ENCODE measurements at places on chromosomes 16 and 17.

- no peak for DNase-seq
These were observed 10.5 kb upstream of the CYLD start for GRCh38 chr16:50731130-50731988.

GRCh38 chr17:56810891-56811775 lies 22.6 kb downstream of the C17orf67 start:
- DNase-seq, result no peak

GRCh38 chr17:19873346-19873745 lies 5.6 kb upstream of the ULK2 start:
- no peak for DNase-seq

- no peak for DNase-seq
These were observed 5.5 kb upstream of the RAPGEFL1 start for GRCh38 chr17:40171750-40172149.

DNA sequence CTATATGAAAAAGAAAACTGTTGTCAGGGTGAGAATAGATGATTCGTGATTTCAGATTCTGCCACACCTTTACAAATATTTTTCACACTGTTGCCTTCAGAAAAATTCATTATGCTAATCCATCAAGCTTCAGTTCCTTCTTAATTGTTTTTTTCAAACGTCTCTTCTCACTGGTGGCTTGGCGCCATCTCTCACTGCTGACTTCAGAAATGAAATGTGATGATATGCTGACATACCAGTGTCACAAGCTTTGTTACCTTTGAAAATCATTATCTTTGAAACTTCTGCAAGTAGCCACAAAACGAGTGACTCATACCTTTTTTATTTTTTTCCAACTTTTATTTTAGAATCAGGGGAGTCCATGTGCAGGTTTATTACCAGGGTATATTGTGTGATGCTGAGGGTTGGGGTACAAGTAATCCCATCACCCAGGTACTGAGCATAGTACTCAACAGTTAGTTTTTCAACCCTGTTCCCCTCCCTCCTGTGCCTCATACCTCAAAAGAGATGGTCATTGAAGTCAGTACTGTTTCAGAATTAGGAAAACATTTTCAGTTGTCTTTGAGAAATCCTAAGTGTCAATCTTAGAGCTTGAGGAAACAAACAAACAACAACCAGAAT lies 14.0 kb upstream of the KRT222 start:
- no peak for DNase-seq

DNA sequence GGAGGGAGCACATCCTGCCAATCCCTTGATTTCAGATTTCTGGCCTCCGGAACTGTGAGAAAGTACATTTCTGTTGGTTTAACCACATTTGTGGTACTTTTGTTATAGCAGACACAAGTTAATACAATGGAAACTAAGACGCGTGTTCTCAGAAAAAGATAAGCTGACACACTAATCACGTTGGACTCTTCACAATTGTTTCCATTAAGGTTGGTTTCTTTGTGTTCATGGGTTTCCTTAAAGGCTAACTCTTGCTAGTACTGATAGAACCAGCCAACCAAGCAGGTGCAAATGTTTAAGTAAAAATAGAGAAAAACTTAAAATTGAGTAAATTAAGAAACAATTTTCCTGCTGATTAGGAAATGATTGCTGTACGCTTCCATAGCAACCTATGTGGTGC lies 59.4 kb downstream of the CMC2 start:
- DNase-seq, result no peak

- peak; percentile 43 for DNase-seq
These were observed 6.7 kb upstream of the SLC25A39 start for GRCh38 chr17:44331249-44331760.

DNA sequence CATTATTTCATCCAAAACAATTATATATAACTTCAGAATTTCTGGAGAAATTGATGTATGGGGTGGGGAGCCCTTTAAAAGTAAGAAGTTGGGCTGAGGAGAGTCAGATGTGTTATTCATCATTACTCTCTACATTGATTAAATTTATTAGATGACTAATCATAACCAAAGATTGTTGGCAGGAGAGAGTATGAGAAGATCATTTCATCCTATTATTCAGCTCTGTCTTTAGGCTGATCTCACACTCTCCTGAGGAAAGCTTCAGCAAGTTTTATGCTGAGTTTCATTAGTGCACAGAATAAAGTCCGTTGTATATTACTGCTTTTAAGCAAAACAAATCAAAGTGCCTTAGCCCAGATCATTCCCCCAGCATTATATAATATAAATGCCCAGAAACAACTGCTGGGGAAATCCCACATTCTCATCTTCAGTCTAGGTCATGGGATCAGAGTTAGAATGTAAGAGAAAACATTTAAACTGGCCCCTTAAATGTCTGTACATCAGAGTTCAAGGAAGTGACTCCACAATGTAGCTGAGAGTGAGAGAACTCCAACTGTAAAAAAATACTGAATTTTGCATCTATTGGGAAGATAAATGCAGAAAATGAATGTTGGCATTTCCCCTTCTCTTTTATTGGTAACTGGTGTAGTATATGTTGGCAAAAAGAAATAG lies 130.1 kb upstream of the HLF start:
- DNase-seq, result no peak

- DNase-seq, result peak; percentile 41
These were observed 19.1 kb upstream of the STAC2 start for GRCh38 chr17:39244600-39245570.

DNA sequence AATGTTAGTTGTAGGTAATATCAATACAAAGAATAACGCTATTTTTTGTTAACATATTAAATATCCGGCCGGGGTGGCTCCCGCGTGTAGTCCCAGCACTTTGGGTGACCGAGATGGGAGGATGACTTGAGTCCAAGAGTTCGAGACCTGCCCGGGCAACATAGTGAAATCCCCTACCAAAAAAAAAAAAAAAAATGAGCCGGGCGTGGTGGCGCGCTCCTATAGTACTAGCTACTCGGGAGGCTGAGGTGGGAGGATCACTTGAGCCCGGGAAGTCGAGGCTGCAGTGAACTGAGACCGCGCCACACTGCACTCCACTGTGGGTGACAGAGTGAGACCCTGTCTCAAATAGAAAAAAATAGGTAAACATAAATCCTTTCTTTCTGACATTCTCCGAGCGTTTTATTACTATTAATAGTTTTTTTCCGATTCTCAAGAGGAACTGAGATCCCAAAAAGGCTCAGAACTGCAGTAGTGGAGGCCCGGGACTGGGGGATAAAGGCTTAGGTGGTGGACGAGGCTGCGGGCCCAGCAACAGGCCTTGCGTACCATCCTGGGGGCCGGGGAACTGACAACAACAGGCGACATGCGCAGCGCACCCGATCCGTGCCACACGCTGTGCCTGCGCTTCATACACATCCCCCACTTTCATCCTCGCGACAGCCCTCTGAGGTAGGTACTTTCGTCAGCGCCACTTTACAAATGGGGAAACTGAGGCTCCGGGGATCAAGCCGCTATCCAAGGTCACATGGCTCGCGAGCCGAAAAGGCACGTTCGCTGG lies 919 bp downstream of the N4BP1 start:
- peak; percentile 53 for DNase-seq

GRCh38 chr16:81385031-81385756 lies 59.4 kb upstream of the CMIP start:
- no peak for DNase-seq

- DNase-seq, result no peak
These were observed 18.0 kb downstream of the SLC47A1 start for GRCh38 chr17:19551591-19552148.

DNA sequence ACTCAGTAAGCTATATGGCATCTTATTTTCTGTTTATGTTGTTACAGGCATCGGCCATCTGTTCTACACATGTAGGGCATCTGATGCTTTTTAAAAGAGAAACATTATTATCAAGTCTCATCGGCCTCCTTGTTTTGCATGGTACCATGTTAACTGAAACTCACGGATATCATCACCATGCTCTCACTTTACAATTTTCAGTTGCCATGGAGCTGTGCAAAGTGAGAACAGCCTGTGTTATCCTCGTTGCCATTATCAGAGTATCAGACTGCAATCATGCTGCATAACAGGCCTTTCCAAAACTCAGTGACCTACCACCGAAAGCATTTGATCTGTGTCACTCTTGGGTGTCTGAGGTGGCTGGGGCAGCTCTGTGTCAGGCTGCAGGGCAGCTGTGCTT lies 110.3 kb downstream of the C17orf67 start:
- DNase-seq, result no peak
